ENCODE measurements at places on chromosomes 7 and 10.

DNA sequence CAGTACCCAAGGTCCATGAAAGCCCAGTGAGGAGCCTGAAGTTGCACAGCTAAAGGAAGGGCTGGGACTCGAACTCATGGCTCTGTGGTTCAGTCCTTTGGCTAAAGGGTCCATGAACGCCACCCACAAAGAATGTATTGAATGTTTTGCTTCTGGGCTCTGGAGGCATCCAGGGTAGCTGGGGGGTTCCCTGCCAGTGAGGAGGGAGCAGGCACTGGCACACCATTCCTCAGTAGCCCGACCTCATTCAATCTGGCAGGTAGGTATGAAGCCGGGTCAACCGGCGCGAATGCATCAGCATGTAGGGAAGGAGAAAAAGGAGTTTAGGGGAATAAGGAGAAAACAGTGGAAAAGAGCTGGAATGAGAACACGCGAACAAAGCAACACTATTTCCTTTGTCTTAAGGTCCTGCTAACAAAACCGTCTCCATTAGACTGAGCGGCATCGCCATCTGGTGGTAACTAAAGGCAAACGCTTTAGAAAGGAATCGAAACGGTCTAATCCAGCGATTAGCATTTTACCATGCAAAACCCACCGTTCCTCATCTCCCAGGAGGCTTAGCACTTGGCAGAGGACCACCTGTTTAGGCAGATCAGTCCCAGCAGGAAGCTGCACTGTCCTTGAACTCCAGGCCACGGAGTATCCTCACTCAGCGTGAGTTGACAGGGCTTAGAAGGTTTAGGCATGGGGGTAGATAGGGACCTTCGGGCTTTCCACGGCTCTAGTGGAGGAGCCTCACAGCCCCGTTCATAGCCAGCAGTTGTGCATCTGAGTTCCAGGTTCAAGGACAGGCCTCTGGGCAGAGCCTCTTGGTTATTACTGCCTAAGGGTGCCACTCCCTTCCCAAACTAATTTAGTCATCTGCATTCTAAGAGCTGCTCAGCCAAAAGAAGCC, 122.8 kb downstream of the UBE2H start:
- peak; percentile 41 for DNase-seq

- DNase-seq, result no peak
Measured at GRCh38 chr7:150903606-150904005, 51.3 kb downstream of the AOC1 start.

DNA sequence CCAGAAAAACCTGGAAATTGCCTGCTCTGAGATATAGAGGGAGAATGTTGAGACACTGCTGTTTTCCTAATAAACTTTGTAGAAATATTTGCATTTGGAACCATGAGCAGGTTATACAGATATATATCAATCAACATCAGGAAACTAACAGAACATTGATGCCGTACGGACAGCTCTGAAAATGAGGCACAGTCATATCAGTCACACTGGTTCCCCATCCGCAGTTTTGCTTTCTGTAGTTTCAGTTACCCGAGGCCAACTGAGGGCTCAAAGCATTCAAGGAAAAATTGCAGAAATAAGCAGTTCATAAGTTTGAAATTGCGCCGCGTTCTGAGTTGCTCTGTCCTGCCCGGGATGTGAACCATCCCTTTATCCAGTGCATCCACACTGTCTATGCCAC, 137.9 kb downstream of the KLF6 start:
- no peak for DNase-seq

- DNase-seq, result peak; percentile 54
Measured at GRCh38 chr10:84214612-84215235, 10.6 kb downstream of the LRIT2 start.

- no peak for DNase-seq
Measured at GRCh38 chr10:87915989-87916388, 52.6 kb downstream of the PTEN start.

DNA sequence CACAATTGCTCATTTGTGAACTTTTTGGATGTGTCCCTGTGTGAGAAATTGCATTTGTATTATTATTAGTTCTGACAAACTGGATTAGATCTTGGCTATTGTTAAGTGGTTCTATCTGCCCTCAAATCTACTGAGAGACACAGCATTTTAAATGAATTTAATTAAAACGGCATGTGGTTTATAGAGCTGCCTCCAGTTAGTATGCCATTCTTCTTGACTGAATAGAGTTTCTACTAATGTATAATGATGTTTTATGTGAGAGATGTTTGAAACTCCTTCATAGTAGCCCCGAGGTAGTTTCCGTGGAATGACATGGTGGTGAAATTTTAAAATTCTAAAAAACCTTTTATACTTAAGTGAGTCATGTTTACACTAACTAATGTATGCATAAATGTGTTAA, 110.9 kb downstream of the DYNC1I1 start:
- DNase-seq, result no peak

GRCh38 chr7:18808026-18808425, 309.4 kb downstream of the TWIST1 start:
- DNase-seq, result no peak

GRCh38 chr10:98296524-98296923, 28.5 kb upstream of the LOXL4 start:
- DNase-seq, result no peak

GRCh38 chr7:157211690-157212089, 73.0 kb downstream of the UBE3C start:
- DNase-seq, result no peak

GRCh38 chr10:22997096-22997495, 69.2 kb downstream of the ARMC3 start:
- DNase-seq, result peak; percentile 14

GRCh38 chr10:131264110-131264788, 47.3 kb downstream of the TCERG1L start:
- DNase-seq, result no peak

- DNase-seq, result no peak
Measured at GRCh38 chr7:106916679-106917078, 51.6 kb downstream of the PIK3CG start.

- DNase-seq, result no peak
Measured at GRCh38 chr10:127577376-127578258, 28.5 kb downstream of the NPS start.

DNA sequence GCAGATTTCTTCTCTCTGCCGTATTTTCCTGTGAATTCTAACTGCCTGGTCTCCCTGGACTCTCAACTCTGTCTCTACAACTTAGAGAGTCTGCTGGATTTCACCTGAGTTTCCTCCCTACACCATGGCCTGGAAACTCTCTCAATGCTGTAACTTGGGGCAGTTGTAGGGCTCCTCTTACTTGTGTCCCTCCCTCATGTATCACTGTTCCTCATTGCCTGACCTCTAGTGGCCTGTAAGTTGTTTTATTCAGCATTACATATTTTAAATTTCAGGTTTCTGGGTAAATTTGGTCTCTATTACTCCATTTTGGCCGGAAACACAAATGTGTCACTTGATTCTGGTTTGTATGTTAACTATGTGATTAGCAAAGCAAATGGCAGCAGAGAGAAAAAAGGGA, 70.9 kb downstream of the DYNC1I1 start:
- DNase-seq, result no peak

DNA sequence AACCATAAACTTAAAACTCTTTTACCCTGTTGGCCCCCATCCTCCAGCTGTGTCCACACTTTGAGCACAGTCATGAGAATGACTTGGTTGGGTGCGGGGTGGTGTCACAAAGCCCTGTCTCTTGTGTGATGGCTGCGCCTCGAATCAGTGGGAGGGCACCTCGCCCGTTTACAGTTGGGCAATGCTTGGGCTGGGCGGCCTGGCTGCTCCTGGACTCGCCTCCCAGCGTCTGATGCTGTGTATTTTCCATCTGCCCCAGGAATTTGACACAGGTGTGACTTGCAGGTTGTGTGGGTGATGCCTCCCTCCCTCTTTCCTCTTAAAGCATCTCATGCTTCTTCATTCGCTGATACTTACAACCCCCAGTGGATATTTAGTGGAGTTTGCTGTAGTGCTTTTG, 33.7 kb downstream of the CHST12 start:
- no peak for DNase-seq

- DNase-seq, result no peak
Measured at GRCh38 chr7:116906391-116906790, 44.0 kb downstream of the CAPZA2 start.

- no peak for DNase-seq
Measured at GRCh38 chr10:123606955-123607354, 59.2 kb upstream of the GPR26 start.

GRCh38 chr7:84002348-84002747, 192.2 kb downstream of the SEMA3A start:
- DNase-seq, result no peak

DNA sequence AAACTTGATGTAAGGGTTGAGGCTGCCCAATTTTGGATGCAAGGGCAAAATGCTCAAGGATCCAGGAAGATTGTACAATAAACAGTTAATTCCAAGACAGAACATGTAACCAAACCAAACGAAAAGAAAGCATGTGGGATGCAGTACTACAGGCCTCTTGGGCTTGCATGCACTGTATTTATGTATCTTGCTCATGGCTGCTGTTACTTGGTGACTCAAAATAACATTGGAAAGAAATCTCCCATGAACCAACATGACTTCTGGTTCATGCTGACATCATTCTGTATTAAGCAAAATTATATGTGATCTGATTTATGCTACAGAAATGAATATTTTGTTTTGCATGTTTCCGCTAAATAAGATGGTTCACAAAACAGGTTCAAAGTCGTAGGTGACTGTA, 65.9 kb upstream of the FZD1 start:
- DNase-seq, result no peak

DNA sequence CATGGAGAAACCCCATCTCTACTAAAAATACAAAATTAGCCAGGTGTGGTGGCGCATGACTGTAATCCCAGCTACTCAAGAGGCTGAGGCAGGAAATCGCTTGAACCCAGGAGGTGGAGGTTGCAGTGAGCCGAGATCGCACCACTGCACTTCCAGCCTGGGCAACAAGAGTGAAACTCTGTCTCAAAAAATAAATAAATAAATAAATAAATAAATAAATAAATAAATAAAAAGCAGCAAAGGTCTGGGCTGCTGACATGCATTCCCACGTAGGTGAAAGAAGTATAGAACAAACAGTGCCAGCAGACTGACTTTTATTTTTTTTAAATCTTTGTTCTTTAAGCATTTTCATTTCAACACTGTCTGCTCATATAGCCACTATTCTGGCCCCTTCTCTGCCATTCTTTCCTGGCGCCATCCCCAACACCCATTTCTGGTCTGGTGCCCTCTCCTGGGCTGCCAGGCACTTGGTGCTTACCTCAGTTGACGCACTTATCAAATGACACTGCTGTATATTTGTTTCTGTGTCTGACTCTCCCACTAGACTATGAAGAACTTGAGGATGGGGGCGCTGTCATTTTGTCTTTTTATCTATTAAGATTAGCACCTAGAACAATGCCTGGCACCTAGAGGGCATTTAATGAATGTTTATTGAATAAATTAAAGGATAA, 15.6 kb downstream of the FAM107B start:
- DNase-seq, result peak; percentile 39

DNA sequence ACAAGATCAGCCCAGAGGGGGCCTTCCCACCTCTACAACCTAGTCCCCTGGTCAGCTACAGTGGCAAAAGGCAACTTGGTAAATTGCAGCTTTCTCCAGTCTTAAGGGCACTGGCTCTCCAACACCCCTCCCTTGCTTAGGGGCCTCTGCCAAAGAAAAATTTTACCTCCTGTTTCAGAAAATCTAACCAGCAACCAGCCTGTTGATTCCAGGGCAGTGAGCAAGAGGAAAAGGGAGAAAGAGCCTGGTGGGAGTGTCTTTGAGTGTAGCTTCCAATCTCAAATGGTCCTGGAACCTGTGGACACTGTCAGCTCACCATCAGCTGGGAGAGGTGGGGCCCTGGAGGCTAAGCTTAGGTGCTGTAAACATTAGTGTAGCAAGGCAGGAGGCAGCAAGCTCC, 22.9 kb downstream of the ACTR1A start:
- DNase-seq, result no peak

DNA sequence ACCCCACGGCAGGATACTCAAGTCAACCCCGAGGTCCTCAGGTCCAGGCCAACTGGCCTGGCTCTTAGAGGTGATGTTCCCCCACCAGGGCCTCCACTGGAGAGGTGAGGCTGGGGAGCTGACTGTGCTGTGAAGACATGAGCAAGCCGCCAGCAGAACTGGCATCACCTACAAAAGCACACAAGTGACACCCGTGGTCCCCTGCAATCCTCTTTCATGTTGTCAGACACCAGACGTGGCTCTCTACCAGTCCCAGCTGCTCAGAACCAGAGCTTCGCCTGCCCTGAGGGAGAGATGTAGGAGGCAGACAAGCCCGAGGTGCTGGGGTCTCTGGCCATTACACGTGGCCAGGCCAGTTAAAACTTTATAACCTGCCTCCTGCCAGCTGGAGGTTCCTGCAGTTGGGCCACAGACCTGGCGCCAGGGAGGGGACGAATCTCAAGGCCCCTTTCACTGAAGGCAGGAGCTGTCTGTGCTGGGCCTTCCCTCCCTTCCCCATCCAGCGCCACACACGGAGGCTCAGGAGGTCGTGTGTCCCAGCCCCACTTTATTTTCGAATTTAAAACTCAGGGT, 2.2 kb downstream of the COMTD1 start:
- DNase-seq, result no peak

DNA sequence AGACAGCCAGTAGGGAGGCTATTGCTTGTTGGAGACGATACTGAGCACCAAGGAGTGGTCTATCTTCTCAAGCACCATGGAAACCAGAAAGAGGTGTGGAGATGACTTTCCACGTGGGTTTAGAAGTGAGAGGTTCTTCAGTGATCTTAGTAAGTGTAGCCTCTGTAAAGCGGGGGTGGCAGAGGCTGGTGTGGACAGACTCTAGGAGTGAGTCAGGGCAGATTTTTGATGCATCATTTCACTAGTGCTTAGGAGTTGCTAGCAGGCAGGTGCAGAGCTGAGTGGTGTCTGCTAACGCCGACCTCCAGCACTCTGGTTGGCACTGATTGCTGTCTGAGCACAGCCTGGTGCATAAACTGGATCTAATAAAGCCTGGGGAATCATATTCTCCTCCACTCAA, 78.4 kb upstream of the ADO start:
- no peak for DNase-seq

GRCh38 chr7:20064974-20065862, 152.0 kb downstream of the MACC1 start:
- DNase-seq, result no peak

GRCh38 chr7:7018290-7018689, 164.1 kb upstream of the C1GALT1 start:
- DNase-seq, result no peak

DNA sequence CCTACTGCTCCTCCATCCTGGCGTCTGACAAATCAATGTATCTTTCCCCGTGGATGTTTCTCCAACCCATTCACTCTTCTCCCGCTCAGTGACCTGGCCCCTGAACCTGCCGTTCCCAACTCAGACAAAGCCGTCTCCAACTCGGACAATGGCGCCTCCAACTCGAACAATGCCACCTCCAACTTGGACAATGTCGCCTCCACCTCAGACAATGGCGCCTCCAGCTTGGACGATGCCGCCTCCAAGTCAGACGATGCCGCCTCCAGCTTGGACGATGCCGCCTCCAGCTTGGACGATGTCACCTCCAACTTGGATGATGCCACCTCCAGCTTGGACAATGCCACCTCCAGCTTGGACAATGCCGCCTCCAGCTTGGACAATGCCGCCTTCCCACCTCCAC, 608.6 kb downstream of the DNAJB6 start:
- no peak for DNase-seq

All from natural killer cell (primary cell).